ENCODE measurements at places on chromosomes 13 and 19. TPM values are rescaled to one million over a fixed set of nuclear protein-coding genes. Genes with fewer than 3 reads are reported as not detected.

The RXFP2 gene
- not detected for total RNA-seq

The CFAP97D2 gene
- total RNA-seq, result not detected

The FPR3 gene
- not detected for total RNA-seq

The OR7C1 gene
- total RNA-seq, result not detected

The SERP2 gene
- 0.70 TPM for total RNA-seq

The UBE2L5 gene
- not detected for total RNA-seq

GRCh38 chr13:93716623-93717022 is 490.0 kb downstream of the GPC6 start:
- no peak overlapping the region for H3K27ac ChIP-seq
- no peaks in the 10 kb centered on the region for H3K36me3 ChIP-seq
- no peak overlapping the region for H3K4me3 ChIP-seq
- no peaks in the 10 kb centered on the region for H3K27me3 ChIP-seq

- peak; percentile 19 for DNase-seq
- no peak overlapping the region for H3K27ac ChIP-seq
Measured at GRCh38 chr19:1624458-1624857, 19.2 kb upstream of the UQCR11 start.

DNA sequence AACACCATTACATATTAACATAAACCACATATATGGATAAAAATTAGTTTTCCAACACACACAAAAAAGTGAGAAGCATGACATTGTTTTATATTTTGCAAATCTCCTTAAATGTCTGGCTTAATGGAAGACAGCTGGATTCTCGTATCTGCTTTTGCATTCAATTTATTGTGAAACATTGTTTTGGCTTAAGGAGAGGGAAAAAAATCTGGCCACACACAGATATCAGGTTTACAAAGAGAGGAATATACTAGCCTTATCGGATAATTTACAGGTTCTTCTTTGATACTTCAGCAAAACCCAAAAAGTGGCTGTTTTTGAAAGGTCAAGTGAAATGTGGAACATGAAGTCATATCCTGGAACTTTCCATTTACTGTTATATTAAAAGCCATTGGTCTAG is 523.5 kb upstream of the ARGLU1 start:
- H3K27ac ChIP-seq, result no peak overlapping the region
- DNase-seq, result no peak
- H3K27me3 ChIP-seq, result no peaks in the 10 kb centered on the region
- no peaks in the 10 kb centered on the region for H3K4me1 ChIP-seq

DNA sequence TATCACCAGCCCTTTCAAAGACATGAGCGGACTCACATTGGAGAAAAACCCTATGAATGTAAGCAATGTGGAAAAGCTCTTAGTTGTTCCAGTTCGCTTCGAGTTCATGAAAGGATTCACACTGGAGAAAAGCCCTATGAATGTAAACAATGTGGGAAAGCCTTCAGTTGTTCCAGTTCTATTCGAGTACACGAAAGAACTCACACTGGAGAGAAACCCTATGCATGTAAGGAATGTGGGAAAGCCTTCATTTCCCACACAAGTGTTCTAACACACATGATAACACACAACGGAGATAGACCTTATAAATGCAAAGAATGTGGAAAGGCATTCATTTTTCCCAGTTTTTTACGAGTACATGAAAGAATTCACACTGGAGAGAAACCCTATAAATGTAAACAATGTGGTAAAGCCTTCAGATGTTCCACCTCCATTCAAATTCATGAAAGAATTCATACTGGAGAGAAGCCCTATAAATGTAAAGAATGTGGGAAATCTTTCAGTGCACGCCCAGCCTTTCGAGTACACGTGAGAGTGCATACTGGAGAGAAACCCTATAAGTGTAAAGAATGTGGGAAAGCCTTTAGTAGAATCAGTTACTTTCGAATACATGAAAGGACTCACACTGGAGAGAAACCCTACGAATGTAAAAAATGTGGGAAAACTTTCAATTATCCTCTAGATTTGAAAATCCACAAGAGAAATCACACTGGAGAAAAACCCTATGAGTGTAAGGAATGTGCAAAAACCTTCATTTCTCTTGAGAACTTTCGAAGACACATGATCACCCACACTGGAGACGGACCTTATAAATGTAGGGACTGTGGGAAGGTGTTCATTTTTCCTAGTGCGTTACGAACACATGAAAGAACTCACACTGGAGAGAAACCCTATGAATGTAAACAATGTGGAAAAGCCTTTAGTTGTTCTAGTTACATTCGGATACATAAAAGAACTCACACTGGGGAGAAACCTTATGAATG is 17.6 kb downstream of the ZNF791 start:
- peak overlapping the region; percentile 17 for H3K4me3 ChIP-seq
- no peak overlapping the region for H3K27ac ChIP-seq
- H3K4me1 ChIP-seq, result no peaks in the 10 kb centered on the region
- peaks cover 73% of the 10 kb centered on the region for H3K36me3 ChIP-seq
- H3K27me3 ChIP-seq, result no peaks in the 10 kb centered on the region

GRCh38 chr13:98609756-98610155 is 32.8 kb upstream of the STK24 start:
- H3K4me1 ChIP-seq, result peaks cover 4% of the 10 kb centered on the region
- no peaks in the 10 kb centered on the region for H3K36me3 ChIP-seq
- H3K4me3 ChIP-seq, result no peak overlapping the region
- H3K27me3 ChIP-seq, result no peaks in the 10 kb centered on the region
- no peak overlapping the region for H3K27ac ChIP-seq

GRCh38 chr13:114237415-114238112 is 2.9 kb downstream of the CDC16 start:
- H3K4me1 ChIP-seq, result peaks cover 18% of the 10 kb centered on the region
- no peak overlapping the region for H3K4me3 ChIP-seq
- H3K27me3 ChIP-seq, result no peaks in the 10 kb centered on the region
- no peak overlapping the region for H3K27ac ChIP-seq
- no peak for DNase-seq

DNA sequence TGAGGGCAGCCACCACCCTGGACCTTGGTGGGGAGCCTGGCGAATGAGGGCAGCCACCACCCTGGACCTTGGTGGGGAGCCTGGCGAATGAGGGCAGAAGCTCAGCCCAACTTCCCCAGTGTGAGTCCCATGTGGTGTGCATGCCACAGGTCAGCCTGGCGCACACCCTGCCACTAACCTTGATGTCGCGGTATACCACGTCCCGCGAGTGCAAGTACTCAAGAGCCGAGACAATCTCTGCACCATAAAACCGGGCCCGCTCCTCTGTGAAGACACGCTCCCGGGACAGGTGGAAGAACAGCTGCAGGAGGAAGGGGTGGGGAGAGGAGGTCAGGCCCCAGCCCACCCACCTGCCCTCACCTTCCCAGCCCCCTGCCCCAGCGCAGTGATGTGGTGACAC is 11.3 kb upstream of the CCNP start:
- H3K4me1 ChIP-seq, result no peaks in the 10 kb centered on the region
- no peak overlapping the region for H3K4me3 ChIP-seq
- no peaks in the 10 kb centered on the region for H3K27me3 ChIP-seq
- no peak for DNase-seq
- H3K27ac ChIP-seq, result no peak overlapping the region

DNA sequence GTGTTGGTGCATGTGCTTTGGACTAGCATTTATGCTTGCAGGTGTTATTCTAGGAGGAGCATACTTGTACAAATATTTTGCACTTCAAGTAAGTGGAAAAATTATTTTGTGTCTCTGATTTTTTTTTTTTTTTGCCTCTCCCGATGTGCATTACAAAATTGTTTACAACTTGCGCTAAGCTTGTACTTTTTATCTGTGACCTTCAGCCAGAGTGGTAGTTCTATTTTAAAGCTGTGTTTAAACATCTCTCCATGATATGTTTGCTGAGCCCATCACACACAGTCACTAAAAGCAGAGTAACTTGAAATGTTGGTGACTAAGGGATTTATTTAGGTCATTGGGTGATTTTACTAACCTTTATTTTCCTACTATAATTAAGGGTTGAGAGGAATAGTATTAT is 20.8 kb downstream of the ITM2B start:
- H3K4me3 ChIP-seq, result no peak overlapping the region
- H3K27me3 ChIP-seq, result no peaks in the 10 kb centered on the region
- no peak for DNase-seq
- peaks cover 4% of the 10 kb centered on the region for H3K36me3 ChIP-seq
- H3K4me1 ChIP-seq, result no peaks in the 10 kb centered on the region

DNA sequence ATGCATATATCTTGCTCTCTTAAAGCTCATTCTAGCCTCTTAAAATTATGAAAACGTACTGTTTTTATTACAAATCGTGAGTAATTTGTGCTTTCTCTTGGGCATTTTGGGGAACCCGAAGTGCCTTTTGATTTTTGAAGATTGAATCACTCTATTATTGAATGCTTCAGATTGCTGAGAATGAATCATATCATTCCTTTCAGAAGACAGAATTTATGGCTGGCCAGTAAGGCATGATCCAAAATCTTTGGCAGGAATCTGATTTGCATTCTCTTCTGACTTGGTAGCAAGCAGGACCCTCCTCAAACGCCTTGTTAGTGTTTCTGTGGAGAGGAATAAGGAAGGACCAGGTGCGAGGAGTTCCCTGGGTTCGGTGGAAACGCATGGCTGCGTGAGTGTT is 49.5 kb downstream of the STARD13 start:
- no peak overlapping the region for H3K4me3 ChIP-seq
- peaks cover 22% of the 10 kb centered on the region for H3K4me1 ChIP-seq
- H3K27ac ChIP-seq, result peak overlapping the region; percentile 11

GRCh38 chr13:89163096-89163495 is 1491.9 kb downstream of the SLITRK5 start:
- no peaks in the 10 kb centered on the region for H3K27me3 ChIP-seq
- DNase-seq, result no peak
- H3K4me3 ChIP-seq, result no peak overlapping the region
- H3K4me1 ChIP-seq, result no peaks in the 10 kb centered on the region

GRCh38 chr19:48308631-48309586 is 16.4 kb upstream of the EMP3 start:
- H3K36me3 ChIP-seq, result no peaks in the 10 kb centered on the region
- H3K4me1 ChIP-seq, result no peaks in the 10 kb centered on the region
- peaks cover 14% of the 10 kb centered on the region for H3K27me3 ChIP-seq
- no peak overlapping the region for H3K4me3 ChIP-seq
- no peak for DNase-seq

DNA sequence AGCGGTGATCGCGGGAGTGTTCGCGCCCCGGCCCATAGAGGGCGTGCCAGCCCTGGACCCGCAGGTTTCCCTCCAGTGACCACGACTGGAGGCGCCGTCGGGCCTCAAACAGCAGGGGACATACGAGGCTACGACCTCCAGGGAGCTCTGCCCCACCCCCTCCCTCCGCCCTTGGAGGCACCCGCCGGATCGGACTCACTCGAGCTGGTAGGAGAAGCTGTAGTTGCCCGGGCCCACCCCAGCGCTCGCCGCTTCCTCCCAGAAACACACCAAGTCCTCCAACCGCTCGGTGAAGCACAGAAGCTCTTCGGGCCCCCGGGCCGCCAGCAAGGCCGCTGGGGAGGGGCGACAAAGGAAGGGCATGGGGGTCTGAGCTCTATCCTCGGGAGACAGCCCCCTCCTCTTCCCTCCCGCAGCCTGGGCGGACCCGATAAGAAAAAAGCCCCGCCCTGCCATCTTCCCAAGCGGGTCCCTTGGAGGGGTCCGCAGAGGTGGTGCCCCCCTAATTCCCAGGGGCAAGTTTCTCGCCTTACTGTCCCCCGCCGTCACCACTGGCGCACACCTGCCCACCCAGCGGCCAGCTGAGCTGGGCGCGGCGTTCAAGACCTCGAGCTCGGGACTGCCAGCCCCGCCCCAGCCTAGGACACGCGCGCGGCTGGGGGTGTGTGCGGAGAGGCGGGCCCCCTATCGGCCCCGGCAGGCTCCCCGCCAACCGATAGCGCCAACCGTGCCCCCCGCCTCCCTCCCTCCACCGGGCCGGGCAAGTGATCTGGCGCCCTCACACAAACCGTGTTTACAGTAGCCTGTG is 1.0 kb downstream of the EPOR start:
- no peak overlapping the region for H3K27ac ChIP-seq
- peak; percentile 61 for DNase-seq
- peak overlapping the region; percentile 59 for H3K4me3 ChIP-seq
- H3K4me1 ChIP-seq, result peaks cover 44% of the 10 kb centered on the region

GRCh38 chr13:40211586-40211968 is 454.9 kb downstream of the FOXO1 start:
- no peak for DNase-seq
- no peaks in the 10 kb centered on the region for H3K36me3 ChIP-seq
- H3K27ac ChIP-seq, result no peak overlapping the region
- no peaks in the 10 kb centered on the region for H3K27me3 ChIP-seq
- H3K4me1 ChIP-seq, result no peaks in the 10 kb centered on the region
- H3K4me3 ChIP-seq, result no peak overlapping the region

DNA sequence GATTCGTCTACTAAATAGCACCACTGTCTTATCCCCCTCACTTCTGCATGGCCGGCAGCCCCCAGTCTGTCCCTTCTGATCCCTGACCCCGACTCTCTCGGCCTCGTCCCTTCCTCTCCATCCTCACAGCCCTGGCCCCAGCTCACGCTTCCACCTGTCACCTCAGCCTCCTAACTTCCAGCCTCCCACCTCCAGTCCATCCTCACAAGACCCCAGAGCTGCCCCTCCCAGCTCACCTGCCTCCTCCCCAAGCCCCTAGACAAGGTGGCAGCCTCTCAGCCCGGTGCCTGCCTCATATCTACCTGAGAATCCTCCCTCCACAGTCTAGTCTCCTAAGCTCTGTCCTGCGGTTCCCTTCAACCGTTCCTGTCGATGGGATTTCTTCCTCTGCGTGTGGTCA is 10.0 kb downstream of the KCNC3 start:
- H3K4me1 ChIP-seq, result 0 out of 2 replicates have a peak, but pooled peaks cover 3% of the 10 kb centered on the region
- H3K27me3 ChIP-seq, result peaks cover 27% of the 10 kb centered on the region
- H3K36me3 ChIP-seq, result no peaks in the 10 kb centered on the region
- no peak for DNase-seq
- H3K27ac ChIP-seq, result no peak overlapping the region

GRCh38 chr13:23966691-23967615 is 69.7 kb upstream of the C1QTNF9B start:
- no peaks in the 10 kb centered on the region for H3K4me1 ChIP-seq
- DNase-seq, result no peak
- no peak overlapping the region for H3K4me3 ChIP-seq
- H3K27me3 ChIP-seq, result no peaks in the 10 kb centered on the region
- no peaks in the 10 kb centered on the region for H3K36me3 ChIP-seq

DNA sequence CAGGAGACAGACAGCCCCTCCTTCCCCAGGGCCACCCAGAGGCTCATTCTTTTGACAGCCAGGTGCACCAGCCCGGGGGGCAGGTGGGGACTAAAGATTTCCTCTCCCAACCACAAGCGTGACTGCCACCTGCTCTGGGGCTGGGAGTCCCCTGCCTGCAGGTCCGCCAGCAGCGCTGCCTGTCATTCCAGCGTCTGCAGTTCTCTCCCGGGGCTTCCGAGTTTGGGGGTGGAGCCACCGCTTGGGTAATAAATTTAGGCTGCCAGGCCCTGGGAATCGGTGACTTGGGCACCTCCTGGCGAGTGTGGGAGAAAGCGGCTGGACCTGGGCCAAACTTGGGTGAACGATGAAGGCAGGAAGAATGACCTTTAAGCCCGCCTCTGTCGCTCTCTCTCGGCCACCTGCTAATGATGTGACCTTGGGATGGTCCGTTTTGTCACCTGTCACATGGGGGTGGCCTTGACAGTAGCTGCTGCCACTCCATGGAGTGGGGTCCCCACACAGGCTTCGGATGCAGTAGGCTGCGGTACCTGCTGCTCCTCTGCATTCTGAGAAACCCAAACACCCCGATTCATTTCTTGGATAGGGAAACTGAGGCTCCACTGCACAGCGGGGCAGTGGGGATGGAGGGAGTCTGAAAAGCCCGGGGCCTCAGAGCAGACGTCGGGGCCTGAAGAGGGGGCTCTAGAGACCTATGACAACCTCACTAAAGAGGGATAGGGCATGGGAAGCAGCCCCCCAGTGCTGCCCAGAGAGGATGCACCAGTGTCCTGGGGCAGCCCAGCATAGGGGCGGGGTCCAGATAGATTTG is 12.8 kb downstream of the FUT6 start:
- H3K27me3 ChIP-seq, result no peaks in the 10 kb centered on the region
- peak; percentile 84 for DNase-seq
- no peak overlapping the region for H3K27ac ChIP-seq

Data from PC-9 (cell line).